ENCODE measurements at places on chromosomes 2 and 18.

DNA sequence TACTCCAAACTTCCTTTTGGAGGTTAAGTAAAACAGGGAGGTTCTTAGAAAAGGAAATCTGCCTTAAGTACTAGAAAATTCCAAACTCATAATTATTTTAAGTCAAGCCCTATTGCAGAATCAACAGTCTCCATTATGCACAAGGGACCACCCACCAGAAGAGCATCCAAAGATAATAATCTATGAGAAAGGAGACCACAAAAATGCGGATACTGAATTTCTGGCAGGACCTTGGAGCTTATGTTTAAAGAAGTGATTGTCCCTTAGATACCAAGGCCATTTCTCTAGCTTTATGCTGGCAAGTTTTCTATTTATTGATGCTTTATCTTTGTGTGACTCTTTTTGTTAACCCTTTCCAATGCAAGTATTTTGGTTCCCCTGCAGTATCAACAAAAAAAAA lies 404.0 kb upstream of the MMADHC start:
- DNase-seq: no peak

- DNase-seq: no peak
Measured at GRCh38 chr2:200099256-200099655, 143.9 kb downstream of the MAIP1 start.

- no peak for DNase-seq
Measured at GRCh38 chr2:24914713-24915112, 5.3 kb downstream of the ADCY3 start.

DNA sequence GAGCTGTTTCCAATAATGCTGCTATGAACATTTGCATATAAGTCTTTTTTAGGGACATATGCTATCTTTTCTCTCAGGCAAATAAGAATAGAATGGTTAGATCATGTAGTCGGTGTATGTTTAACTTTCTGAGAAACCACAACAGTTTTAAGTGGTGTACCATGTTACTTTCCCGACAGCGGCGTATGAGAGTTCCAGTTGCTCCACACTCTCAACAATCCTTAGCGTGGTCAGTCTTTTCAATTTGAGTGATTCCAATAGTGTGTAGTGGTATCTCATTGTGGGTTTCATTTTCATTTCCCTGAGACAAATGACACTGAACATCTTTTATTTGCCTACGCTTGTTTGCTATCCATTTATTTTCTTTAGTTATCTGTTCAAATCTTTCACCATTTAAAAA lies 149.5 kb downstream of the ACOXL start:
- DNase-seq: no peak

GRCh38 chr2:31404827-31405226 lies 9.7 kb downstream of the XDH start:
- no peak for DNase-seq

DNA sequence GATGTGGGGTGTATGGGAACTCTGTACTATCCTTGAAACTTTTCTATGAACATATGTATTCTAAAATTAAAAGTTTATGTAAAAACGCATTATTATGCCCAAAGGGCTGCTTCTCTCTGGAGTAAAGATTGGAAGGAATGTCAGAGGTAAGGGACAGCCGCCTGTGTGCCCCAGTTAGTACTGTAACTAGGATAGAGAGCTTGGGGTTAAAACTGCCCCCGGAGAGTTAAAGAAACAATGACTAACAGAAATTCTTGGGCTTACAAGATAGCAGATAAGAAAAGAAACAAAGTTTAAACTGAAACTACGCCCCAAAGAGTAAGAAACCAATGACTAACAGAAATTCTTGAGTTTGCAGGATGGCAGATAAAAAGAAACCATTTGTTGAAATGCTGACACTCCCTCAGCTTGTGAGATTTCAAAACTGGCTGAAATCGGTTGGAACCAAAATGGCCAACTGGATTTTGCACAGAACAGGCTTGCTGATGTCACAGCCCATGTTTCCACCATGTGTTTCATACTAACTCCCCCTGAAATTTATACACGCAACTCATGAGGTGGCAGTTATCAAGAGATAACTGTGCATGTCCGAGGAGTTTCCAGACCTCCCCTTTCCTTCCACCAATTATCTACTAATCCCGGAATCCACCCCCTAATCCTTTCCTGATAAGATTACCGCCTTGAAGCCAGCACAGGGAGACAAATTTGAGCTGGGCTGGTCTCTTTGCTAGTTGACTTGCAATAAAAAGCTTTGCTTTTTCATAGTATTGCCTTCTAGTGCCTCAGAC lies 8.7 kb upstream of the TXNDC2 start:
- DNase-seq: no peak

- no peak for DNase-seq
Measured at GRCh38 chr2:217789736-217790181, 213.0 kb downstream of the TNS1 start.

DNA sequence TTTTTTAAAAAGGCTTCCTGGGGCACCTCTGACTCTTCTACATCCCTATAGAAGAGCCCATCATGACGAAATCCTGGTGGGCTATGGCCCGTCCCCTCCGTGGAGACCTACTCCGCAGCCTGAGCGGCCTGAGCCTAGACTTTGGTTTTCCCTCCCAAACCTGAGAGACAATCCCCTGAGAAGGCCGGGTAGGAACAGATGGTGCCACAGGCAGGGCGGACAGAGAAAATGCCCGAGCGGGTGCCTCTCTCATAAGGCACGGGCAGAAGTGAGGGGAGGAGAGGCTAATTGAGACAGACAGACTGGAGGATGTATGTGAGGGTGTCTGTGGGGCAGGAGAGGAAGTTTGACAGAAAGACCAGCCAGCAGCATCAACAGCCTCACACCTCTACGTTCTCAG lies 20.2 kb upstream of the SFXN5 start:
- DNase-seq: no peak

Data from posterior cingulate gyrus (tissue), 11 donors.